Nucleus accumbens (tissue), 56 donors: ENCODE measurements at places on chromosomes 3 and 15.

- DNase-seq: no peak
Measured at GRCh38 chr3:40020689-40021088, 211.3 kb downstream of the MYRIP start.

DNA sequence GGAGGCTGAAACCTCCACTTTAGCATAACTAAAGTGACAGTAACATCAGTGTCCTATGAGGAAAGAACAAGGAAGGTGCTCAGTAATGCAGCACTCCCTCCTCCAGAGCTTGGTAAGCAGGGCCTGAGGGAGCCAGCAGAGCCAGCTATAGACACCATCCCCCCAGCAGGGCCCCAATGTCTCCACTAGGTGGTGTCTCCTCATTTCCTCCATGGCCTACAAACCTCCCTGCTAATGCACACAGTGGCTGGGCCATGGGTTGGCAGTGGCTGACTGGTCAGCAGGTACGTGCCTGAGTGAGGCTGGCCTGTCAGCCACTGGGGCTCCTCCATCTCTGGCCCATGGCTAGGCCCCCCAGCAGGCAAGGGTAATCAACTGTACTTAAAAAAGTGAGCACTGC is 13.6 kb downstream of the MRPS25 start:
- DNase-seq: no peak

DNA sequence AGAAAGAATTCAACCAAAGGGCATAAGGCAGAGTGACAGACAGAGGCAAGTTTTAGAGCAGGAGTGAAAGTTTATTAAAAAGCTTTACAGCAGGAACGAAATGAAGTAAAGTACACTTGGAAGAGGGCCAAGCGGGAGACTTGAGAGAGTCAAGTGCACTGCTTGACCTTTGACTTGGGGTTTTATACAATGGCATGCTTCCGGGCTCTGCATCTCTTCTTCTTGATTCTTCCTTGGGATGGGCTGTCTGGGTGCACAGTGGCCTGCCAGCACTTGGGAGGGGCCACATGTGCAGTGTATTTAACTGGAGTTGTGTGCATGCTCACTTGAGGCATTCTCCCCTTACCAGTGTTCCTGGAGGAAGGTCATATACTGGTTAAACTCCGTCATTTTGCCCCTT is 30.4 kb upstream of the KLHL25 start:
- no peak for DNase-seq

- no peak for DNase-seq
Measured at GRCh38 chr3:59482684-59483083, 432.9 kb upstream of the CFAP20DC start.
